ENCODE measurements at places on chromosomes 16 and 17.

DNA sequence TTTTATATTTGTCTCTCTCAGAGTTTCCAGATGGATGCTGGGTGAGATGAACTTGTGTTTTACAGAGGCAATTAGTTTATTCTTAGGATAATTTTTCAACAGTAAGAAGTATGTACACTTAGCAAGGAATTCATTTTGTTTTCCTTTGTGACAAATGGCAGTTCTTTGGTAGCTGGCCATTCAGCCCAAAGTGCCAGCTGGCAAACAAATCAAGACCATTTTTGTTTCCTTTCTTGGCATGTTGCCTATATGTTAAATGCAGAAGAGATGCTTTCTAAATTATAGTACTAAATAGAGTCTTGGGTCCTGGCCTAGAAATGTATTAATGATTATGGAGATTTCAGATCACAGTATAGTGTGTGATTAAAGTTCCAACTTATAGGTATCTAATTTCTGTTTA is 337.1 kb downstream of the CNTNAP4 start:
- peak; percentile 34 for DNase-seq

- no peak for DNase-seq
Measured at GRCh38 chr16:15782573-15783365, 74.1 kb downstream of the MYH11 start.

DNA sequence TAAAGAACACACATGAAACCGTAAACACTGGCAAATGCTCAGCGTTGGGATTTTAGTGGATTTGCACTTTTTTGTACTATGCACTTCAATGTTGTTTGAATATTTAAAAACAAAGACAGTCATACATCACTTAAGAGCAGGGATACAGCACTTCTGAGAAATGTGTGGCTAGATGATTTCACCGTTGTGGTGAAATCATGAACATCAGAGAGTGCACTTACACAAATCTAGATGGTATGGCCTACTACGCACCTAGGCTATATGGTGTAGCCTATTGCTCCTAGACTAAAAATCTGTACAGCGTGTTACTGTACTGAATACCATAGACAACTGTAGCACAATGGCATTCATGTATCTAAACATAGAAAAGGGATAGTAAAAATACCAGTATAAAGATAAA is 37.6 kb upstream of the CNEP1R1 start:
- no peak for DNase-seq

GRCh38 chr17:34254146-34254545 is 939 bp upstream of the CCL2 start:
- no peak for DNase-seq

DNA sequence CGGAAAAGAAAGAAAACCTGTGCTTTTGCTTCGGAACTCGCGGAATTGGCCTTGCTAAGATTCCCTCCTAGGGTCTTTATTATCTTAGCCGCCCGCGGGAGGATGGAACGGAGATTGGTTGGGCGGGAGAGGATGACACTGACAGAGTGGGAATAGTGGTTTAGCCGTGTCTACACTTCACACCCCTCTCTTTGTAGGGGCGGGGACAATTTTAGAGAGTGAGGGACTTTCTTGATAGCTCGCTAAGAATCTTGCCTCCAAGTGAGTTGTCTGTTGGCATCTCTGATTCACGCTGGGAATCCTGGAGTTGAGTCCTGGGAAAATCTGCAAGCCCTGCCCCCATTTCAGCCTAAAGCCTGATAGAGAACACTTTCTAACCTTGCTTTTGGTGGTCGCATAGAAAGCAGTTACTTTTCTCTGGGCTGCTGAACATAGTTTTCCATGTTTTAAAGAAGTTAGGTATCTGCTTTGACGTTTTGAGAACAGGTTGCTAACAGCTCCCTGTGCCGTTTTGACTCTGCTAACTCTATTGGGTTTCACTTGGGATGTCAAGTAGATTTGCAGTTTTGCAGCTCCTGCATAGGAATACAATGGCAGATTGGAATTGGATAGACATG is 697 bp downstream of the NOL11 start:
- DNase-seq = no peak

DNA sequence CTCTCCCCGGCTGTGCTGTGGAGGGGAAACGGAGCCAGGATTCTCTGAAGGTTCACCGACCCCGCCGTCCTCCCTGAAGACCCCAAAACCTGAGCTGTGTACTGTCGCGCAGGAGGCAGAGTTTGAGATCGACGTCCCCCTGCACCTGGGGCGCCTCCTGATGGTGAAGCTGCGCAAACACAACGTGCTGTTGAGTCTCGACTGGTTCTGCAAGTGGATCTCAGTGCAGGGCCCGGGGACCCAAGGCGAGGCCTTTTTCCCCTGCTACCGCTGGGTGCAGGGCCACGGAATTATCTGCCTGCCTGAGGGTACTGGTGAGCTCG is 62.6 kb upstream of the TEKT1 start:
- DNase-seq = no peak

GRCh38 chr17:72724267-72724666 is 368.2 kb downstream of the SLC39A11 start:
- no peak for DNase-seq

DNA sequence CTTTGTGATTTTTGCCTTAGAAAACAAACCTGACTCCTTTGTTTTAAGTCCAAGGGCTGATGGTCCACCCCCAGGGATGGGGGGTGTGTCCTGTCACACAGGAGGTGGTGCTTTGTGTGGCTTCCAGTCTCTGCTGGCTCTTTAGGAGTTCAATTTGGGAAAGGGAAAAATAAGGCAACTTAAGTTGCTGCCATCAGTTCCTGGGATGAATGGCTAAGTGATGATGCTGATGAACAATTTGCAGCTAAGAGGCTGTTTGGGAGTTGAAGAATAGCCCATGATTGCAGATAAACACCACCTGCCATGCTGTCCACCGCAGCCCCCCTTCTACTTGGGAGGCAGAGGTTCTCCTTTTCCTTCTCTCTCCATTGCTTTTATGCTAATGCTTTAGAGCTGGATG is 40.2 kb downstream of the ARL4D start:
- no peak for DNase-seq

GRCh38 chr17:81806461-81807209 is 2.7 kb downstream of the GCGR start:
- DNase-seq = no peak

DNA sequence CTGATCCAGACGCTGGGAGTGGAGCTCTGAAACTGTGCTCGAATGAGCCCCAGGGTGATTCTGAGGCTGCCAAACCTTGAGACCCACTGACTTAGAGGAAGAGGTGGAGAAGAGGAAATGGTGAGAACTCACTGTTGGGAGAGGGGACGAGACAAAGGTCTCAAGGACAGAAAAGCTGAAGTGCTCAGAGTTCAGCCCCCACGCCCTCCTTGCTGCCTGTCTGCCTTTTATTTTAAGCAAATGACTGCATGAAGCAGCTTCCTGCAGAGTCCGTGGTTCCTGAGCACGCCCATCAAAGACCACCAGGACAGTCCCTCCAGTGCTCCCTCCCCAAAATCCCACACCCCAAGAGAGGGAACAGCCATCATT is 20.4 kb downstream of the COTL1 start:
- DNase-seq = no peak

GRCh38 chr17:8066841-8067775 is 20.4 kb downstream of the ALOX12B start:
- DNase-seq = no peak

DNA sequence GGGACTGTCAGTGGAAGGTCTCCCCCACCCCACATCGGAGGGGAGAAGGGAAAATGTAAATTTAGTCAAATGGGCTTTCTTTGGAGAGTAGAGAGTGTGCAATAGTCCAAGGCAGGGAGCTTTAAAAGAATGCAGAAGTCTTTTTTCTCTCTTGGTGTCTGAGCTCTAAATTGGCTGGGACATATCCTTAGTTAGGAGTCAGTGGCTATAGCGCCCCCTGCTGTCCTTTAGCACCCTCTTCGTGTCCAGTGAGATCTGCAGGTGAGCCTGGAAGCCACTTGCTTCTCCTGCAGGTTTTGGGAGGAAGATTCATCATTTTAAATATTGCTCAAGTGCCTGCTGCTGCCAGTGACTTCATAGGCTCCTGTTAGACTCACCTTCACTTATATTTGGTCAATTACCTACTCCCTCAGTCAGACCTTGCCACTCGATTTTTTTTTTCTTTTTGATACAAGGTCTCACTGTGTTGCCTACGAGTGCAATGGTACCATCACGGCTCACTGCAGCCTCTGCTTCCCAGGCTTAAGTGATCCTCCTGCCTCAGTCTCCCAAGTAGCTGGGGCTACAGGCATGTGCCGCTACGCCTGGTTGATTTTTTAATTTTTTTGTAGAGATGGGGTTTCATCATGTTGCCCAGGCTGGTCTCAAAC is 174.8 kb downstream of the PRKCB start:
- peak; percentile 21 for DNase-seq

GRCh38 chr16:10641953-10642949 is 52.5 kb downstream of the TEKT5 start:
- no peak for DNase-seq

Measured in NCI-H774 (cell line).